Cardiac atrium fibroblast (primary cell): ENCODE measurements at places on chromosomes 1 and 21. TPM values are rescaled to one million over a fixed set of nuclear protein-coding genes. Genes with fewer than 3 reads are reported as not detected.

SPRR2F gene
- total RNA-seq: not detected in 2 replicates

ROR1 gene
- 35.4 and 36.0 TPM in 2 replicates for total RNA-seq

SYT14 gene
- 1.5 TPM in 1 of 2 replicates, not detected in the other for total RNA-seq

PLCH2 gene
- under 0.01 TPM in 1 of 2 replicates, not detected in the other for total RNA-seq

SPRR2B gene
- not detected in 2 replicates for total RNA-seq

IFI44L gene
- 2.3 and 9.6 TPM in 2 replicates for total RNA-seq

KRTAP10-9 gene
- total RNA-seq: not detected in 2 replicates

TIMM17A gene
- total RNA-seq: 48.2 and 60.8 TPM in 2 replicates

SLAMF9 gene
- not detected in 2 replicates for total RNA-seq

HPCAL4 gene
- total RNA-seq: under 0.01 TPM in 1 of 2 replicates, not detected in the other

NBPF4 gene
- not detected in 2 replicates for total RNA-seq

FCGR3A gene
- not detected in 2 replicates for total RNA-seq

EXOSC10 gene
- 39.0 and 39.7 TPM in 2 replicates for total RNA-seq

ZDHHC18 gene
- total RNA-seq: 7.6 and 13.3 TPM in 2 replicates

BEND5 gene
- total RNA-seq: 3.7 and 4.2 TPM in 2 replicates

TTC24 gene
- total RNA-seq: not detected in 2 replicates

CRYAA gene
- total RNA-seq: not detected in 2 replicates

LAD1 gene
- total RNA-seq: not detected in 2 replicates
